RPMI8226 (cell line): ENCODE measurements at places on chromosomes 4 and X.

- DNase-seq = no peak
Measured at GRCh38 chr4:86848136-86848535, 1.0 kb downstream of the SLC10A6 start.

GRCh38 chr4:76640353-76640910 is 205.4 kb downstream of the SHROOM3 start:
- no peak for DNase-seq

GRCh38 chr4:104494185-104494584 is 509 bp downstream of the CXXC4 start:
- DNase-seq = no peak

DNA sequence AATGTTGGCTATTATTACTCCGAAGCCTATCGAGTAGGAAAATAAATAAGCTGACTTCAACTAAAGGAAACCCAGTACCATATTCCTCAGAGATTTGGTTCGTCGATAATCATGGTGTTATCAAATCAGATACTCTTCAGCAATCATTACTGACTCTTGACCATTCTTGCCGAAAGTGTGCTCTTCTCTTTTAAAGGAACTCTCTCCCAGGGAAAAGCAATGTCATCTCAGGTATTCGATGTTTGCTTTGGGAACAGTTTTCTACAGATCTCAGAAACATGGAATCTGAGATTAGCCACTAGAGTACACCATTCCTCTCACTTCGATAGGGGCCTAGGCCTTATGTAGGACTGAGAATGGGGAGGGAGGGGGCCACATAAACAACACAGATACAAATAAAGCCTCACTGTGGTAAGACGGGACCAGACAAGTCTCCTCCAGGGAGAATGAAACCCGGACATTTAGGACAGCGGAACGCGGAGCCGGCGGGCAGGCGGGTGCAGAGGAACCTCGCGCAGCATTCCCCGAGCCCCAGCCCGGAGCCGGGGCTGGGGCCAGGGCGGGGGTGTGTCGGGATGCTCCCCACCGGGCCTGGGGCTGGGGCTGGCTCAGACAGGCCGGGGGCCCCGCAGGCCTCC is 581 bp downstream of the DNAJB14 start:
- peak; percentile 16 for DNase-seq

GRCh38 chr4:34851411-34851810 is 1392.9 kb downstream of the ARAP2 start:
- DNase-seq = no peak

DNA sequence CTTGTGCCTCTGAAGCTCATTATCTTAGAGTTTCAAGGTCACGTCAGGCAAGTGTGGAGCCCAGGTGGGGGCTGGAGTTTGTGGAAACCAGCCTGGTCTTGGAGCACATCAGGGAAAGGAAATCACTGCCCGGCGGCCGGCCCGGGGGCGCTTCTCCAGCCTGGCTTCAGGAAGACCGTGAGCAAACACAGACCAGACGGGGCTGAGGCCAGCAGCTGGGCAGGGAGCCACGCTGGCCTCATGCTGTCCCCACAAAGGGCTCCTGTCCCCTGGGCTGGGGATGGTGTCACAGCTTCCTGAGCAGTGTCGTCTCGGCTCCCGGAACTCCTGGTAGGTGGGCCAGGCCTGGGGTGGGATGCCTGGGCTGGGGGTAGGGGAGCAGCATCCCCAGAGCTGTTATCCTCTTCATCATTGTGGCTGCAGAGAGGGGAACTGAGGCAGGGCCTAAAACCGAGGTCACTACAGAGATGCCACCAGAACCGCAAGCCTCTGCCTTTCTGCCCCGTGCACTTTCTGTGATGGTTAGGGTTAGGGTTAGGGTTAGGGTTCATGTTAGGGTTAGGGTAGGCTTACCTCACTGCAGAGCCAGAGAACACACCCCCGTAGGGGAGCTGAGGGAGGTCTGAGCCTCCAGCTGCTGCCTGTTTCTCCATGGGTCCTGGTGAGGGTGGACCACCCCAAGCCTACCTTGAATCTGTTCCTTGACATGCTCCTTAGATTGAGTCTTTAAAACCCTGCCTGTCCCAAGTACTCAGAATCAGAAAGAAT is 77.5 kb downstream of the HTRA3 start:
- DNase-seq = no peak

DNA sequence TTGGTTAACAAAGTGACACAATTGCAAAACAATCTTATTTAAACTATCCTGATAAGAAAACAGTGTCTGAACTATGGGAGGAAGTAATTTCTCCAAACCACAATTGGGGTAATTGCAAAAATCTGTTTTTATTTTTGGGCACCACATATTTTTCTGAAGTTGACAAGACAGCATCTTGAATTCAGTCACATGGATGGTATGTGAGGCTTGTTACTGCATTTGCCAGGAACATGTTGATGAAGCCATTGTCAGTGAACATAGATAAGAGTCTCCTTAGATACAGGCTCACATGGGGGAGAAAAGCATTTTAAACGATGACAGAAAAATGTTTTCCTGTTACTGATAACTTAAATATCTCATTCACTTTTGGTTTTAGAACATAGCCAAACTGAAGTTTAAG is 5.5 kb upstream of the USP53 start:
- no peak for DNase-seq

DNA sequence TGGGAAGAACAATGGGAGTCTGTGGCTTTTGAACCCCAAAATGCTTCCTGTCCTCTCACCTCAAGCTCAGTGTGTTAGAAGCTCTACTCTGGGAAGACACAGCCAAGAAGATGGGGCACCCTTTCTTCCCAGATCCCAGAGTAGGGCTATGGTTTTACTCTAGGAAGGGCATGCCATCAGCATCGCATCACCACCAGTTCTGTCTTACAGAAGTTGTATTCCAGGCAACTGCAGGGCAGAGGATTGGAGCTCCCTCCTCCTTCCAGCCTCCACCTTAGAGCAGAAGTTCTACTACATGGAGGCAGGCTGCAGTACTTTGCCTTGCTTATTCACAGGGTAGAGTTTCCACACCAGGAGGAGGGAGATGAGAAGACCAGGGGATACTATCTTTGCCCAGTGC is 18.1 kb upstream of the ZFX start:
- DNase-seq = no peak

DNA sequence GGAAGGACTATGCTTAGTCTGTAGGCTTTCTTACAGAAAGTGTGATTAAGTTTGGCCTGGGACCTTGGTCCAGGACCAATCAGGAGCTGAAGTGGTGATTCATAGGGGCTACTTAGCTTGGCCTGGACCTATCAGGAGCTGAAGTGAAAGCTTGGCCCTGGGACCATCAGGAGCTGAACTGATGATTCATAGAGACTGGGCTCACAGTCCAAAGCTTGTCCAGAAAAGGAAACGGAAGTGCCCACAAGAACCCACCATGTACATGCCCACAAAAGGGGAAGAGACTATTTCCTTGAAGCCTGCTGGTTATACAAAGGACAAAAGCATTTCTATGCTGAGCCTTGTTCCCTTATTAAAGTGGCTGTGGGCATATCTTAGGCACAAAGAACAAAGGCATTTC is 12.6 kb downstream of the TENT5D start:
- DNase-seq = no peak

DNA sequence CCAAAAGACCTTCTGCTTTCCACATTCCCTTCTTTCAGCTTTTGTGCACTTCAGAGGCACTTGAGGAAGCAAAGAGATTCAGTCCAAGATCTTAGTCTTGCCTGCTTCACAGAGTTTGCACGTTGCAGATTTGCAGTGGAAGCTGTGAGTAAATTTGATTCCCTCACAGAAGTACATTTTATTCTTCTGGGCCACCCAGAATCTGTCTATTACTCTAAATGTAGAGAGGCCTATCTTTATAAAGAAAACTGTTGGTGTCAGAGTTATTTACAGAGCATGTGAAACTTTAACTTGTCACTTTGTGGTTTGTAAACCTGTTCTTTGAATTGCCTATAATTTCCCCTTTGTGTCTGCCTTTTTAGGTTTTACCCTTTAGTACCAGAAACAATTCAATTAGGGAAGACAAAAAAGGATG is 15.5 kb downstream of the SPRY1 start:
- DNase-seq = peak; percentile 26

DNA sequence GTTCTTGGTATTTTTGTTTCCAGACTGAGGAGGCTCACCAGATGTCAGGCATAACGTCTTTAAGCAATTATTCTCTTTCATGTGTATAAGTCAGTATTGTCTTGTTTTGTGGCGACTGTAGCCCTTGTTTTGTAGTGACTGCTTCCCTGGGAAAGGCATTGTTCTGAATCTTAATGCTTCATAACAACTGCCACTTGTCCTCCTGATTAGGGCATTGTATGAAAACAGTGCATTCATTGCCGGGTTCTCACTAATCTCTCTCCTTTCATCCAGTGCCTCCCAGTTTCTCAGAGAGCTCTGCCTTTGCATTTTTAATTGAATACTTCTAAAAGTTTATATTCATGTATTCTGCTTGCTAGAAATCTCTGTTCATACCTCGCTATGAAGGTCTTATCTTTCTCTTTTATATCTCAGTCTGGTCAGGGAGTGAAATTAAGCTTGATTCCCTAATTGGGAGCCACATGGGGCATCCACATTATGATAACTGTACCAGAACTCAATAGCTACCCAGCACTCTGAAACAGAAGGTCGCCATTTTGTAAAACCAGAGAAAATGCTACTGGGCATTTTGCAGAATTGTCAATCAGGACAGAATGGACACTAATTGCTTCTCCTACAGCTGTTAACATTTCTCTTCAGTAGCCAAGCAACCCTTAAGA is 149.8 kb downstream of the GBA3 start:
- no peak for DNase-seq

- no peak for DNase-seq
Measured at GRCh38 chr4:5992171-5992827, 25.9 kb downstream of the C4orf50 start.

GRCh38 chrX:9635368-9635767 is 130.3 kb downstream of the GPR143 start:
- no peak for DNase-seq

DNA sequence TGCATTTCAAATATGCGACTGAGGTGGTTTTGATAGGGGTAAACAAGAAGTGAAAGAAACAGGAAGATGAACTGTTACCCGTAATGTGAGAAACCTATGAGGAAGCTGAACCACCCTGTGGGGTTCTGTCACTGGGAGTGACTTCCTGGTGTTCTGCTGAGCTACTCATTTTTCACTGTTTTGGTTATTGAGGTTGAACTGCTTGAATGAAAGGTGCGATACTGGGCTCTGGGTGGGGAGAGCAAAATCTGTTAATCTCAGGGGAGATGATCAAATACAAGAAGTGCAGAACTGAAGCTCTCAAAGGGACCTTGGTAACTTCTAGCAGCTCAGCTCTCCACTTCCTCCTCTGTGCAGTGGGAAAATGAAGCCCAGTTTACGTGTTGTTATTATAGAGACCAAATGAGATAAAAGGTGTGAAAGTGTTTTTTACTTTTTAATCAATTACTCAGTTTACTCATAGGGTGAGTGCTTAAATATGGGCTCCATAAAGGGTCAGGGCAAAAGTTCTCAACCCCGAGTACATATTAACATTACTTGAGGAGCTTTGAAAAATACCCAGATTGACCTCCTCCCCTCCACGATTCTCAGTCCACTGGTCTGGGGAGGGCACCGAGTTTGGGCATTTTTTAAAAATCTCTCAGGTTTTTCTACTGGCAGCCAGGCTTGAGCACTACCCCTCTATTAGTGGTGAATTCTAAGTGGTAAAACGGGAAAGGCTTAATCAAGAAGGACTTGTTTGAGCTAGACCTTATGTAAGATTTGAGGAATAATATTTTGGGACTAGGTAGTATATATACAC is 66.7 kb downstream of the COQ2 start:
- peak; percentile 84 for DNase-seq

DNA sequence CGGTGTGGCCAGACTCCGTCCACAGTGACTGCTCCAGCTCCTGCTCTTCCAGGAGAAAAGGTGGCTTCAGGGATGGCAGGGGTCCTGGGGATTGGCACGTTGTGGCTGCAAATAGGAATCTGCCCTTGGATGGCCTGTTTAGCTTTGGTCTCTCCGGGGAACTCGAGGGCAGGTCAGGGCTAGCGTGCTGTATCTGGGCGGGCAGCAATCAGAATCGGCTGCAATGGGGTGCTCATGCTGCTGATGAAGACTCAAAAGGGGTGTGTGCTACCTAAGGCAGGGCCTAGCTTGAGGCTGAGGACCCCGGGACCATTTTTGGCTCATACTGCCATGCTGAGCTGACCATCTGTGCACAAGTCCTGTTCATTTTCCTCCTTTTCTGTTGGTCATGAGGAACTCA is 51.3 kb downstream of the RGS12 start:
- no peak for DNase-seq

DNA sequence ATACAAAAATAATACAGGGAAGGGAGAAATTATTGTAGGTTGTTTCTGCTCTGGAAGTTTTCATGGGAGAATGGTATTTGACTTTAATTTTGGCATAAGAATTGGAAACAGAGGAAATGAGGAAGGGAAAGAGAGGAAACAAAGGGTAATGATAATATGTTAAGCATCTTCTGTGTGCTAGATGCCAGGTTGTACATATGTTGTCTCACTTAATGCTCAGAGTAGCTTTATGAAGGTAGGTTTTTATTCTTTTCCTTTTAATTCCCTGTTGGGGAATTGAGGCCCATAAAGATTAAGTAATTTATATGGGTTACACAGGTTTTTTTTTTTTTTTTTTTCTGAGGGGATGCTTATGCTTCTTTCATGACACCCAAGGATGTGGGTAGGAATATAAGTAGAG is 19.2 kb downstream of the BLTP1 start:
- no peak for DNase-seq

- DNase-seq = peak; percentile 76
Measured at GRCh38 chrX:39518476-39519029, 579.2 kb downstream of the BCOR start.

DNA sequence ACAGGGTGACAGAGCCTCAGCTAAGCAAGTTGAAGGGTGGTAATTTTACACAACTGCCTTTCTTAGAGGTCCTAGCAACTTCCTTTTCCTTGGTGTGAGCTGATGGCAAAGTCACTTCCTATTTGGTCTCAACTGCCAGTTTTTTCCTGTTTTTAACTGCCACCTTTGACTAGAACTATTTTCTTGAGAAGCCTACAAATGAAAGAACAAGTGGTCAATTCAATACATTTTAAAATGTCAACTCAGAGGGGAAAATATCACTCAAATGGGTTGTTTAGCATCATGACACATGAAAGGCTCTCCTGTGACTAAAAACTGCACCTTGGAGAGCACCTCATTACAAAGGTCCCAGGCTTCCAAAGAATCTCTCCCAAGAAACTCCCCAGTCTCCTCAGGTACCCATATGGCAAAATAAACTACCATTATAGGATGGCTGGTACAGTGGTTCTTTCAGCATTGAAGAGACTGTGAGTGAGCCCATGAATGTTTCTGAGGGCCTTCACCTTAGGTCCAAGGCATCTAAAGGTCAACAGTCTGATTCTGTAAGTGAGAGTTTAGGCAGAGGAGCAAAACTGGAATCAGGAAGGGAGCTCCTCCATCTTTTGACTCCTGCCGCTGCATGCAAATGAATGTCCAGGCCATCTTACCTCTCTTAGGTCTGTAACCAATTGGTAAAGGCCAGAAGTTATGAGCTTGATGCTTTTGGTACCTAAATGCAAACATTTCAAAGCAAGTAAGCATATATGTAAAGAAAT is 5.5 kb upstream of the STK26 start:
- no peak for DNase-seq

DNA sequence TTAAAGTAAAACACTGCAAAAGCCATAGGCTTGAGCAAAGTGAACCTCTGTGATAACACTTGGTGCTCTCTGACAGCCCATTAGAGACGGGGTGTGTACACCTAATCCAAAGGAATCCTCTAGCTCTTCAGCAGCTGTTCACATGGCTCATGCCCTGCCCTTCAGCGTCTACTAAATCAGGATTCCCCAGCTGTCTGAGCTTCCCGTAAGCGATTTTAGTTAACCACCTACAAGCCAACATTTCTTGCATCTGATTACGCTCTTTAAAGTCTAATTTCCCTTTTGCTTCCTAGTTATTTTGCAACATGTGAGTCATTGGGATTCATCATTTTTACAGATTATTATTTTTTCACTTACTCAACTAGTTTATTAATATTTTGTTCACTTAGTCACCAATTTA is 6.5 kb downstream of the DMD start:
- DNase-seq = no peak
